ENCODE measurements at places on chromosomes 7 and 10. TPM values are rescaled to one million over a fixed set of nuclear protein-coding genes. Genes with fewer than 3 reads are reported as not detected.

The BICC1 gene
- 81.6 TPM for total RNA-seq

The CCM2 gene
- total RNA-seq = 43.9 TPM

The GHRHR gene
- not detected for total RNA-seq

The PCGF5 gene
- total RNA-seq = 61.6 TPM

The ATG9B gene
- 0.16 TPM for total RNA-seq

The TMEM178B gene
- not detected for total RNA-seq

The SKIDA1 gene
- 0.18 TPM for total RNA-seq

The CEP55 gene
- 9.0 TPM for total RNA-seq

The HABP2 gene
- not detected for total RNA-seq

The OR2A5 gene
- not detected for total RNA-seq

The MALRD1 gene
- not detected for total RNA-seq

The CRTAC1 gene
- total RNA-seq = not detected

The NSUN5 gene
- 10.3 TPM for total RNA-seq

The OPN1SW gene
- not detected for total RNA-seq

The ADARB2 gene
- not detected for total RNA-seq

The TMEM26 gene
- total RNA-seq = 0.16 TPM

The TNS3 gene
- 21.1 TPM for total RNA-seq

The PRR15 gene
- 21.1 TPM for total RNA-seq

The PFKFB3 gene
- total RNA-seq = 24.2 TPM

The SYNPO2L gene
- not detected for total RNA-seq

The SIRT1 gene
- total RNA-seq = 10.1 TPM

The VSTM4 gene
- total RNA-seq = 3.1 TPM

The HMX2 gene
- total RNA-seq = not detected

The NPFFR1 gene
- not detected for total RNA-seq

The AUTS2 gene
- total RNA-seq = 3.2 TPM

The KIAA1549 gene
- total RNA-seq = 1.3 TPM

The TMEM176A gene
- total RNA-seq = not detected

The JCAD gene
- total RNA-seq = 35.2 TPM

The DLX5 gene
- total RNA-seq = not detected

The KLF14 gene
- not detected for total RNA-seq

The PALD1 gene
- total RNA-seq = 5.3 TPM

The C10orf105 gene
- total RNA-seq = not detected

The SFRP4 gene
- total RNA-seq = 5.2 TPM

The ZNF365 gene
- 0.36 TPM for total RNA-seq

The AKR1C1 gene
- total RNA-seq = 48.6 TPM

The AKR1D1 gene
- total RNA-seq = not detected

The BZW2 gene
- 56.7 TPM for total RNA-seq

The FAM25A gene
- not detected for total RNA-seq

The AQP1 gene
- total RNA-seq = 7.9 TPM

The MYH16 gene
- not detected for total RNA-seq

Measured in cardiac atrium fibroblast (primary cell).